Diencephalon (tissue), 1 donor: ENCODE measurements at places on chromosomes 2 and 18. TPM values are rescaled to one million over a fixed set of nuclear protein-coding genes. Genes with fewer than 3 reads are reported as not detected.

The SLC39A6 gene
- 197 TPM for total RNA-seq

The B3GNT7 gene
- total RNA-seq = 9.0 TPM

The HOXD8 gene
- not detected for total RNA-seq

The PSTPIP2 gene
- 2.3 TPM for total RNA-seq

The ATP6V1B1 gene
- not detected for total RNA-seq

The SF3B6 gene
- 83.3 TPM for total RNA-seq

The ABCG5 gene
- 0.23 TPM for total RNA-seq

The PUS10 gene
- total RNA-seq = 5.8 TPM

The TUBA4B gene
- 1.2 TPM for total RNA-seq

The LONRF2 gene
- 90.7 TPM for total RNA-seq

The NEU4 gene
- total RNA-seq = 0.92 TPM

The ST3GAL5 gene
- total RNA-seq = 76.1 TPM

The LYG2 gene
- total RNA-seq = not detected

The ANKRD30B gene
- 3.9 TPM for total RNA-seq

The EGR4 gene
- total RNA-seq = 0.23 TPM

The CIB4 gene
- not detected for total RNA-seq

The STRN gene
- 32.3 TPM for total RNA-seq

The GCG gene
- not detected for total RNA-seq

The CHRND gene
- total RNA-seq = 0.23 TPM

The UGT1A5 gene
- total RNA-seq = not detected

The MBD1 gene
- total RNA-seq = 47.3 TPM

The DLGAP1 gene
- 47.3 TPM for total RNA-seq

The ALPP gene
- total RNA-seq = not detected

The AGAP1 gene
- 63.7 TPM for total RNA-seq

The SERPINB12 gene
- not detected for total RNA-seq

The SLC14A1 gene
- 5.1 TPM for total RNA-seq

The DLX1 gene
- 30.9 TPM for total RNA-seq

The TMEM37 gene
- 0.92 TPM for total RNA-seq

The MAB21L4 gene
- not detected for total RNA-seq

The CD302 gene
- total RNA-seq = 6.7 TPM

The ATP6V1C2 gene
- 0.23 TPM for total RNA-seq

The SERPINB11 gene
- not detected for total RNA-seq

The CDCA7 gene
- total RNA-seq = 21.9 TPM

The IL36RN gene
- not detected for total RNA-seq

The MERTK gene
- total RNA-seq = 9.7 TPM

The DSG1 gene
- total RNA-seq = 0.23 TPM

The TFPI gene
- 85.3 TPM for total RNA-seq

The SOX11 gene
- total RNA-seq = 246 TPM

The SERPINB13 gene
- total RNA-seq = under 0.01 TPM

The TMEM169 gene
- total RNA-seq = 30.7 TPM

The CAPG gene
- total RNA-seq = 9.0 TPM

The POLE4 gene
- 17.8 TPM for total RNA-seq

The AQP12B gene
- total RNA-seq = not detected

The PRKCE gene
- total RNA-seq = 52.1 TPM

The TMEM178A gene
- 24.2 TPM for total RNA-seq
